ENCODE measurements at places on chromosomes 2 and 18.

DNA sequence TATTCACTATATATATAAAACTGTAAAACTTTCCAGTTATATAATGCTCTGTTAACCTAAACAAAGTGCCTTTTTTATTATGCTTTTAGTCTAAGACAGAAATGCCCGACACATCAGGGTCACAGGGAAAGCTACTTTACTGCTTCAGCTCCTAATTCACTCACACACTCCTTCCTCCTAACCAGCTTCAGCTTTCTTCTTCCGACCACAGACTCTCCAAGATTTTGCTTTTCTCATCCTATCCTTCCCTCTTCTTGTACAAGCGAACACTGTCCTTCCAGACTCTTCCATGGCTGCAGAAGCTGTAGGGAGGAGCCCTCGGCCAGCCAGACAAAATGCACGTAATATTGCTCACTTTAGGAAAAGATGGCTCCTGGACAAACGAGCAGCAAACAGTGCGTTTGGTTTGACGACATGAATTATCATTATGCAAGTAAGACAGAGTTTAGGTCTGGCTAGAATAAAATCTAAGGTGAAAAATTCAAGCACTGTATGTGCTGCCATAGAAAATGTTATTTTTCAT, 47.5 kb upstream of the HNRNPA3 start:
- no peak for DNase-seq

DNA sequence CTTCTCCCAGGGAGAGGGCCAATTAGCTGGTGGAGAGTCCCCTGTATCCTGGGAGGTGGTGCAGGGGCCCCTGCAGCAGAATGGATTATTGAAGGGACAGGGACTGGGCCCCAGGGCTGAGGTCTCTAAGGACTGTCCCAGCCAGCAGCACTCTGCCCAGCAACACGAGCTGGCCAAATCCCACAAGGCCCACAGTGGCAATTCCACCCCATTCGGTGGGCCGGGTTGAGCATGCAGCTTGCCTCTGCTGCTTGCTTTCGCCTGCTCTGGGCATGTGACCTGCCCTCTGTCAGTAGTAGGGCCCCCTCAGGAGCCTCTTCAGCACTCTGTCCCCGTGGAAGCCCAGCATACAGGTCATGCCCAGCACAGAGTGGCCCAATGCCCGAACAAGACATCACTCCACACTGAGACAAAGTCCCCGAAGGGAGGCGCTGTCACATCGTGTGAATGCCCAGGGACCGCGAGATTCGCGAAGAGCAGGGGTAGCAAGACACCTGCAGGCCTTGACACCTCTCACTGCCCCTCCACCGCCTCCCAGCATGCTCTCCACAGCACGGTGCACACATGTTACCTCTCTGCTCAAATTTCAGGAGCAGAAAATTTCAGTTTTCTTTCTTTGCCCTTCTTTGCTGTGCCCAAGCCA, 65.4 kb downstream of the CRACDL start:
- no peak for DNase-seq

GRCh38 chr18:12255626-12256026, 1.5 kb downstream of the CIDEA start:
- no peak for DNase-seq

DNA sequence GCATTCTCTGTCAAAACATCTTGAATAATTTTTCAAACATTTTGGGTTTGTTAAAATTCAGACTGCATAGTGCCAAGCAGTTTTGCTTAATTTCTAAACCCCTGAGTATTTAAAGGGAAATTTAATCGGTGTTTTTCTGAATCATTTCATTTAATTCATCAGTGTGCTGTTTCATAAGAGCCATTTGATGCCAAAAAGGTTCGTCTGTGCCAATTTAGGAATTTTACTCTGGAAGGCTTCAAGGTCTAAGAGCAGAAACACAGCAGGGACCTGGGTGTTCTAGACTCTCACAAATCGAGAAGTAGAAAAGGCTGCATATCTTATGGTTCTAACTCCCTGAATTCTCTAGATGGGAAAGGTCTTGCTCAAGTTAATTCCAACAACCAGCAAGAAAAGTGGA, 311.9 kb upstream of the NT5C1B start:
- DNase-seq = no peak

DNA sequence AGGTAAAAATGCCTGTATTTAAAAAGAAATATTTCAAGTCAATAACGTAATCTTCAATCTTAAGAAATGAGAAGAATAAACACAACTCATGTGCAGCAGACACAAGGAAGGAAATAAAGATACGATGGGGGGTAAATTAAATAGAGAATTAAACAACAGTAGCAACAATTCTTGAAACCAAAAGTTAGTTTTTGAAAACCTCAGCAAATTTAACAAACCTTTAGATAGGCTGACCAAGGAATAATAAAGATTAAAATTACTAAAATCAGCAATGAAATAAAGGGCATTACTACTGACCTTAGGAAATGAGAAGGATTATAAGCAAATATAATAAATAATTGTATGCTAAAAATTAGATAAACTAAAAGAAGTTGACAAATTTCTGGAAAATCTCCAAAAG, 178.9 kb downstream of the RTP5 start:
- no peak for DNase-seq

DNA sequence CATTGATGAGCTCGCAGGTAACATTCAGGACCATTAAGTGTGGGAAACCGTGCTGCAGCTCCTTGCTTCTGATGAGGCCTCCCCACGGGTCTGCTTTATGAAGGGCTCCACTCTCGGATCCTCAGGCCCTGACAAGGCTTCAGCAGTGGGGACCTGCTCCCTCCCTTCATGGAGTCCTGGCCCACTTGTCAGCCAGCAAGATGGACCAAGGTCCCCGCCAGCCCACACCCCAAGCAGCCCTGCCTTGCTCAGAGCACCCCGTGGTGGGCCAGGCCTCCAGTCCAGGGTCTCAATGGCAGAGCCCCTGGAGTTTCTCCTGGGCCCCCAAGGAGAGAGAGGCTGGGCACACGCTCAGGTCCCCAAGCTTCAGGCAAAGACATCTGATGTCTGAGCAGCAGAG, 41.5 kb downstream of the CROCC2 start:
- no peak for DNase-seq

- no peak for DNase-seq
These were observed 617.4 kb upstream of the SALL3 start for GRCh38 chr18:78362198-78362597.
